Vagina (tissue), 2 donors: ENCODE measurements at places on chromosomes 12 and 14.

- DNase-seq, result no peak
Measured at GRCh38 chr12:33634544-33634943, 194.9 kb upstream of the SYT10 start.

GRCh38 chr14:100532154-100532861, 54.9 kb downstream of the BEGAIN start:
- DNase-seq, result no peak

- no peak for DNase-seq
Measured at GRCh38 chr14:64614805-64615391, 65.1 kb downstream of the PPP1R36 start.

DNA sequence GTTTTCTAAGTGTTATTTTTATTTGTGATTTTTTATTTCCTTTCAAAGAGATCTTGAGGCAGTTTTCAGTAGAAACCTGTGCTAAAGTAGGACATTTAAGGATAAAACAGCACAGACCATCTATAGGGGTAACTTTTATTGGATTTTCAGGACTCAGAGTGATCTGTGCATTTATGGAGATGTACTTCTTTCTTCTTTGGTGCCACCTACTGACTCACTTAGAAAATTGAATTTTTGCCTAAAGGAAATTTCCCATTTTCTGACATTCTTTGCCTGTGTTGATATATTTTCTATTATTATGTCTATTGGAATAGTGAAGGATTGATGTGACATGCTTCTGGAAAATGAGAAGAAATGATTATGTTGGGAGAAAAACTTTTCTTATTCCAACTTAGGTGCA, 113.0 kb downstream of the UNC79 start:
- DNase-seq, result no peak

DNA sequence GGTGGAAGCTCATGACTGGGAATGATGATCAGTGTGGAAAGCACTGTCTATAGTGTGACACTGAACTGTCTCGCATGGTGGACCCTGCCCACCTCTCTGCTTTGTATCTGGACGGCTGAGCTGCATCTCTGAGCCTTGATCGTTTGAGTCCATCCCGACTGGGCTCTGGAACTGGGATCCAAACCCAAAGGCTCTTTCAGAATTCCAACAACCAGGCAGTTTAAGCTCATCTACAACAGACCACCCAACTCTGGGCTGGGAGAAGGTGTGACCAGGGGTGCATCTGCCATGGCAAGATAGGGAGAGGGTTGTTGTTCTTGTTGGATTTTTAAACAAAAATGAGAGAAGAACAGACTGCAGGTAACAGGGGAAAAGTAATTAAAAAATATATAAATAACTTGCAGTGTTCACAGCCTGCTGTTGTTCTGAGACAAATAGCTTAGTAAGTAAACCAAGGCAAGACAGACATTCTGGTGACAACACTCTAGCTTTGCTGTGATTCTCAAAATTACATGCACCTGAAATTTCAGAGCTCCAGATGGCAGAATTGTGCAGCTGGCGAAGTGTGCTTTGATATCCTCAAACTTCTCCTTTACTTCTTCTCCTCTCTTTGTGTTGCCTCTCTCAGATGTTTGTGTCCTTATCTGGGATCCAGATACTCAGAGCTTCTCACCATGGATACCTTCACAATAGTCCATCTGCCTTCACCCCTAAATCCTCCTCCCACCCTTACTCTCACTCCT, 209.6 kb downstream of the EMP1 start:
- no peak for DNase-seq

DNA sequence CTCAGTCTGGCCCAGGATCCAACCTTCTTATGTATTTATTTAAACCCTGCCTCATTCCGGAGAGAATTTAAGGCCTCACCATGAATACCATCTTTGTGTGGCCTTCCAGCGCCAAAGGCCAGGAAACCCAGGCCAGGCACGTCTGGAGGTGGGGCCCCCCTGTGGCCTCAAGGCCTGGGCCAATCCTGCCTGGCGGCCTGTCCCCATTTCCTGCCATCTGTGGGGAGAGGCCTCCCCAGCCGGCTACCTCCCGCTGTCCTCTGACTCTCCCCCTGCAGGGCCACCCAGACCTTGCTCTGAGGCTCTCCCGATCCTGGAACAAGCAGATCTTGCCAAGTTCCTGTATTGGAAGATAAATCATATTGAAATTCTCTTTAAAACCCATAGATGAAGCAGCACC, 37.4 kb upstream of the MEG3 start:
- DNase-seq, result no peak

GRCh38 chr14:64792871-64793560, 86.7 kb downstream of the SPTB start:
- no peak for DNase-seq

DNA sequence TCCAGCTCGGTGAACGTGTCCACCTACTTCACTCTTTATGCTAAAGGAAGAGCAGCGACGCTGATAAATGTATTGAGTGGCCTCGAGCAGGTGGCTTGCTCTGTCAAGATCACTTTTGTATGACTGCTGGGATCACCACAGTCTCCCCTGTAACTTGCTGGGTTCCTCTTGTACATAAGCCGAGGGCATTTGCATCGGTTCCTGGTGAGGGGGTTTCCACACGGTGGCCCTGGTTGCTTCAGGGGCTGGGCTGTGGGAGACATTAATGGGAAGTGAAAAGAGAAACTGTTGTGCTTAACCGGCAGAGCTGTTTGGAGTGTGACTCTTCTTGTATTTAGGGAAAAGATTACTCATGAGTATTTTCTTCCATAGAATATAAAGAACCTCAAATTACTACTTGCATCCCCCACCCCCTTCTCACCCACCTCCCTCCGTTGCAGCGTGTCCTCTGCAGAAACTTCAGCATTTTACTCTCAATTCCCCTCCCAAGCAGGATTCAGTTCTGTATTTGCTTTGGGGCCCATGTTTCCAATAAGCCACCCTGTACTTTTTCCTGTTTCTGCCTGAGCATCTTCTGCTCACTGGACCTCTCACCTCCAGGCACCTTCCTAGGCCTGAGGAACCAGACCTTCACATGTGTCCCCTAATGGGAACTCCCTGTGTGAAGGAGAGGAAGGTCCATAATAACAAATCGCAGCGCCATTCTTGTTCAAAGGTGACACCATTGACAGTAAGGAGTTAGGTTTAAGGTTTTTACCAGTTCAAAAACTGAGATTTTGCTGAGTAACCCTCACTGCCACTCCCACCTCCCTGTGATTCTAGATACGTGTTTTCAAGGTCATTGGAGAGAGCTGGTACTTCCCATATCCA, 187.0 kb downstream of the ETV6 start:
- DNase-seq, result no peak

DNA sequence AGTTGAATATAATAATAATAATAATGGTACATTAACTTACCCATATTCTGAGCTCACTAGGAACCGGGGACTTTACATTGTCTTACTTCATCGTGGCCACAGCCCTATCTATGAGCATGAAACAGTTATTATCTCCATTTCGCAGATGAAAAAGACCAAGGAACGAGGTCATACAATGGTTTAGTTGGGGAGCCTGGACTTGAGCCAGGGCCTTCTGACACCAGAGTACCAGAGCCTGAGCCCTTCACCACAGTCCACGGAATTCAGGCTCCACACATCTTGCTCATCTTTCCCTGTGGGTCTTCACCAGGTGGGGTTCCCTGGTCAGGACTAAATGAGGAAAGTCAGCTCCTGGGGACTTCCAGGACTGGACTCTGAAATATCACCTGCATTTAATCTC, 31.3 kb upstream of the CMKLR1 start:
- no peak for DNase-seq
